ENCODE measurements at places on chromosomes 4 and X. TPM values are rescaled to one million over a fixed set of nuclear protein-coding genes. Genes with fewer than 3 reads are reported as not detected.

DNA sequence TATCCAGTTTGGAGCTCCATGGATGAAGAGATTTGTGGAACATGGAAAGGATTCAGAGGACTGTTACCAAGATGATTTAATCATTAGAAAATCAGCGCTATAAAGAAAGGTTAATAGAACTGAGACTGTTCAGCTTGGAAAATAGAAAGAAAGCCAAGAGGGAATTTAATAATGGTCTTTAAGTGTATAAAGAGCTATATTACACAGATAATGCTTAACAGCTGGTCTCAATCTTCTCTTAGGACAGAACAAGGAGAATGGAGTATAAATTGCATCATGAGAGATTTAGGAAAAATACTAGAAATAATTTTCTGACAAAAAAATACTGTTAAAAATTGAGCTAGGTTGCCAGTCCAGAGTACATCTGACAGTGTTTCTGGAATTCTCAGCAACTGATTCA, 91.3 kb upstream of the MAGEC2 start:
- no peak for DNase-seq

GRCh38 chr4:153001626-153002025, 65.5 kb downstream of the FHDC1 start:
- DNase-seq, result no peak

The PASD1 gene
- not detected for total RNA-seq

- DNase-seq, result no peak
These were observed 1.5 kb upstream of the PTCHD1 start for GRCh38 chrX:23332888-23333821.

- DNase-seq, result no peak
These were observed 102.5 kb downstream of the CFAP299 start for GRCh38 chr4:80438016-80438415.

GRCh38 chr4:154018659-154019058, 229.8 kb upstream of the SFRP2 start:
- no peak for DNase-seq
